ENCODE measurements at places on chromosomes 11 and 22.
A peak's percentile ranks its signal among the peaks of the same experiment; 100 is the strongest.

DNA sequence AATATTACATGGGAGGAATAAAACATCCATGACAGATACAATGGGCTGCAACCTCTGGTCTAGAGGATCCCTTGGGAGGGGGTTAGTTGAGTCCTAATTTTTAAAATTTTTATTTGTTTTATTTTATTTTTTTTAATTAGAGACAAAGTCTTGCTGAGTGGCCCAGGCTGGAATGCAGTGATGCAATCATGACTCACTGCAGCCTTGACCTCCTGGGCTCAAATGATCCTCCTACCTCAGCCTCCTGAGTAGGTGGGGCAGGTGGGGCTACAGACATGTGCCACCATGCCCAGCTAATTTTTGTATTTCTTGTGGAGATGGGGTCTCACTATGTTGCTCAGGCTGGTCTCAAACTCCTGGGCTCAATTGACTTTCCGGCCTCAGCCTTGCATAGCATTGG lies 43.1 kb downstream of the FDX1 start:
- no peak for DNase-seq

- DNase-seq, result no peak
Measured at GRCh38 chr11:42951266-42951665, 360.5 kb upstream of the API5 start.

- DNase-seq, result no peak
Measured at GRCh38 chr11:6635082-6635932, 16.1 kb upstream of the TPP1 start.

DNA sequence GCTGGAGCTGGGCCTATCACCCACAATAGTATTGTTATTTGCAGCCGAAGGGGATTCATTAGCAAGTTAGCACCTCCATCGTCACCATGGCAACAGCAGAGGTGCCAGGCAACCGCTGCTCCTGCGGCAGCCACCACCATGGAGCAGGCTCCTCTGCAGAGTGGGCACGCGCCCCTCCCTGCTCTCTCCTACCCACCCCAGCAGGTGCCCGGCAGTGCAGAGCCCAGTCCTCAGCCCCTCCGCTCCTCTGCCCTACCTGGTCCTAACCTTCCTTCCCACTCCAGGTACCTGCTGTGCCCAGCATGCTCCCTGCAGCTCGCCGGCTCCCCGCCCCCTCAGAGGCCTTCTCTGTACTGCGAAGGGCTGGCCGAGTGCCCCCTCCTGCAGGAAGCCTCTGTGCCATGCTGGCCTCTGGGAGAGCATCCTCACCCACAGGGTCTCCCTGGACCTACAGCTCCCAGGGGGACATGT lies 3.6 kb downstream of the DUSP8 start:
- DNase-seq, result no peak

- DNase-seq, result no peak
Measured at GRCh38 chr22:29039148-29039547, 22.5 kb downstream of the C22orf31 start.

- no peak for DNase-seq
Measured at GRCh38 chr11:109788948-109789490, 304.2 kb upstream of the ZC3H12C start.

DNA sequence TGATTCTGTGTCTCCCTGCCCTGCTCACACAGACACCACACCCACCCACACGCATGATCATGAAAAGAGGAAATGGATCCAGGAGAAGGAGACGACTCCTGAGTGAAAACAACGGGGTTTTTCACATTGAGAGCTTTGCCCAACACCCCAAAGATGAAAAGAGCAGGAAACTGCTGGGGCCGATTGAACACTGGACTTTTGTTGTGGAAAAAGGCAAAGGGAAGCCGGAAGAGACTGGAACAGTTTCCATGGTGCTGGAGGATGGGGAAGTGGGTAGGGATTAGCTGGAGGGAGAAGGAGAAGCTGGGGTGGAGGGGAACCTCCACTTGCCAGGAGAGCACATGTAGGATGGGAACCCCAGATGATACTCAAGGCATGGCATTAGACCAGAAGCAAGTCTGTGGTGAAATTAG lies 5.2 kb upstream of the SLC43A3 start:
- DNase-seq, result no peak

- no peak for DNase-seq
Measured at GRCh38 chr11:11036185-11036847, 178.5 kb upstream of the ZBED5 start.

DNA sequence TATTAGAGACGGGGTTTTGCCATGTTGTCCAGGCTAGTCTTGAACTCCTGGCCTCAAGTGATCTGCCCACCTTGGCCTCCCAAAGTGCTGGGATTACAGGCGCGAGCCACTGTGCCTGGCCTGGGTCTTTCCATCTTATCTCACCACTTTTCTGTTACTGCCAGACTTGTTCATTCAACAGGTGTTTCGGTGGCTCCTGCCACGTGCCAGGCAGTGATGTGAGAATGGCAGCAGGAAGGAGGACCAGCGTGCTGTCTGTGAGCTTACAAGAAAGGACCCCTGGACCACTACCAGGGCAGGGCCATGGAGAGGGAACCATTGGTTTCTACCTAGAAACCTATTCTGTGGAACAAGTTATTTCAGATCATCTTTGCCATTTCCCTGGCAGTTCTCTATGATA lies 44.2 kb downstream of the CLMP start:
- no peak for DNase-seq

DNA sequence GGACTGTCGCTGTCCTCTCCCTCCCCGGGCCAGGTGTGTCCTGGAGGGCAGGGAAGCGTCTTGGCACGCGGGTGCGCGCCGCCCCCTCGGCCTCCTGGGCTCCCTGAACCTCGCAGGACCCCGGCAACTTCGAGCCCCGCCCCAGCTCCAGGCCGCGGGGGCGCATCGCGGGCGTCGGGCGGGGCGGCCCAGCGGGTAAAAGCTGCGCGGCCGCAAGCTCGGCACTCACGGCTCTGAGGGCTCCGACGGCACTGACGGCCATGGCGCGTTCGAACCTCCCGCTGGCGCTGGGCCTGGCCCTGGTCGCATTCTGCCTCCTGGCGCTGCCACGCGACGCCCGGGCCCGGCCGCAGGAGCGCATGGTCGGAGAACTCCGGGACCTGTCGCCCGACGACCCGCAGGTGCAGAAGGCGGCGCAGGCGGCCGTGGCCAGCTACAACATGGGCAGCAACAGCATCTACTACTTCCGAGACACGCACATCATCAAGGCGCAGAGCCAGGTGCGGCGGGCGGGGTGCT lies at the start of gene CST6:
Gene CST6, plus strand, starts transcription at position 224 of the 519 bp plus-strand sequence. Its CDS starts 37 bp downstream, at position 261.
- no peak for DNase-seq

DNA sequence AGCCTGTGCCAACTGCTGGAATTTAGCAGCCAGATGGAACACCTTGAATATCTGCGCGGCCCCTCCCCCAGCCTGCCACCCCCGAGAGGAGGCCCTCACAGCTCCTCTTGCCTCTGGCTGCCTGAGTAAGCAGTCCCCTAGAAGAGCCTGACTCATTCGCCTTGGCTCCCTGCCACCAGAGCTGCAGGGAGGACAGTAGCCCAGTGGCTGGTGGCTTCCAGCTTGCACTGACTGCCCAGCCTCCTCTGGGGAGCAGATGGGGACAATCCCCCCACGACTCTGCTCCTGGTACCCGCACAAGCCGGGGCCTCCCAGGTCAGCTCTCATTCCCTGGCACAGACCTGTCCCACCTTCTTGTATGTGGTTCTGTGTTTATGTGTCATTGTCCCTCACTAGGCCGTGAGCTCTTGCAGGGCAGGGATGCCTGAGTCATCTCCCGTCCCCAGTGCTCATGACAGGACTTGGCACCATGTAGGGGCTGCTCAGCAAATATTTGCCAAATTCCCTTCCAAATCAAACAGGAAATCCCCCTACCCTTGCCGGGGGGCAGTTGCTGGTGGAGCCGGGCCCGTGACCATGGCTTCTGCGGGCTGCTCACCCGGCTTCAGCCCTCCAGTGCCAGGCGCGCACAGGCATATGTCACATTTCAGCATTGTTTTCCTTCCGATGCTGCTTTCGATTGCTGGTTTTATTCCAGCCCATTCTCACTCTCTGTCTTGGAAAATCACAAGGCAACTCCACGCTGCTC lies 43.6 kb downstream of the CACNG2 start:
- DNase-seq, result no peak

DNA sequence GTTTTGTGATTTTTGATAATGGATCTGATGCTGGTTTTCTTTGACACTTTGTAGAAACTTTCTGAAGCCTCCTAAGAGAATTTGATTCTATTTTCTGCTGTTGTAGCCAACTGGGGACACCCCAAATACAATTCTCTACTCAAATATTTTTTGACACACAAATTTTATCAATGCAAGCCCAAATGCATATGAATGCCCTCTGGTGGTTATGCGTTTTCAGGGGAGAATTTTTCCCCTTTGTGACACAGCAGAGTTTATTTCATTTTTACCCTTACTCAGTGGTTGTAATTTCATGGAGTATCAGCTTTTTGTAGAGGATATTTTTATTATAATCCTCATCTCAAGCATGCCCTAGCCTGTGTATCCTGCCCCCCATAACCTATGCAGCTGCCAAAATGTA lies 44.7 kb upstream of the MTMR2 start:
- DNase-seq, result no peak

GRCh38 chr11:76207642-76208401 lies 1.5 kb upstream of the WNT11 start:
- DNase-seq, result peak; percentile 53

- DNase-seq, result no peak
Measured at GRCh38 chr22:48898524-48899250, 929.0 kb downstream of the BRD1 start.

GRCh38 chr11:104370478-104370877 lies 206.5 kb upstream of the PDGFD start:
- DNase-seq, result no peak

DNA sequence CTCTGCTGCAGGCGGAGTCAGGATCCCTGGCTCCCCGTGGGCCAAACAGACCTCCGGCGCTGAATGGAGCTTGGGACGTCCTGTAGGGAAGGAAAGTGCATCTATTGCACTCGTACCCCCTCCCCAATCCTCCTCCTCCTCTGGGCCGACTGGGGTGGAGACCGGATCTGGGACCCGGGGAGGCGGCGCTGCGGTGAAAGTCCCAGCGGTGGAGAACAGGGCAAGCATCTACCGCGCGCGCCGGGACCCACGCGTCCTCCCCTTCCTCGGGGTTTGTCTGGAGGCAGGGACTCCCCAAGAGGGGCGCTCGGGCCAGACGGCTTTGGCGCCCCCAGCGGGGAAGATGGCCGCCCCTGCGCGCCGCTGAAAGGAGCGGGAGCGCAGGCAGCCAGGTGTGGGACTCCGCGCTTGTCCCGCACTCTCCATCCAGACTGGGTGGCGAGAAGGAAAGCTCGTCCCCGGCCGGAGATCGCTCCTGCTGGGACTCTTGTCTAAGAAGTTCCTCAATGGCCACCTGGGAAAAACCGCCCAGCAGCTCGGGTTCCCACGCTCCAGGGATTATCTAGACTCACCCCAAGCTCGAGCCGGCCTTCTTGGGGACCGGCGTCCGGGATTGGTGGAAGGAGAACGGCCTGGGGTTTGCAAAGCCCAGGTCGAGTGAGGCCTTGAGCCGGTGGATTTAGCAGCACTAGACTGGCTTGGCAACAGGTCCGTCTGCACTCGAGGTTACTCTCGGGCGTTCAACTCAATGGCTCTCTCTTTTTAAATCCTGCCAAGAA lies 718 bp downstream of the FADS2 start:
- DNase-seq, result no peak

DNA sequence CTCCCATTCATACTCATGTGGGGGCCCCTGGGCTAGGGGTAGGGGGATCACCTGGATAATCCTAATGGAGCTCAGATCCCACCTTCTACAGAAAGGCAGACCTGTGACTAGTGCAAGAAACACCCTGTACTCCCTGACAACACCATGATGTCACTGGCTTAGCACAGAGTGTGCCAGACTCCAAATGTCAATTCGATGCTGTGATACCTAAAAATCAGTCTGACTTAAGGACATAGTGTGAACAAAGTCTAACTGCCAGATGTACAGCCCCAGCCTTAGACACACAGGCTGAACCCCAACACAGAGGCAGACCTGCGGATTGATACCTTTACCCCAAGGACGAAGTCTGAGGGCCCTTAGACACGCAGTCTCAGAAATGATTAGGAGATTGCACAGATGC lies 8.5 kb downstream of the ABCC8 start:
- no peak for DNase-seq

- no peak for DNase-seq
Measured at GRCh38 chr22:24144778-24145085, 36.6 kb upstream of the SUSD2 start.

DNA sequence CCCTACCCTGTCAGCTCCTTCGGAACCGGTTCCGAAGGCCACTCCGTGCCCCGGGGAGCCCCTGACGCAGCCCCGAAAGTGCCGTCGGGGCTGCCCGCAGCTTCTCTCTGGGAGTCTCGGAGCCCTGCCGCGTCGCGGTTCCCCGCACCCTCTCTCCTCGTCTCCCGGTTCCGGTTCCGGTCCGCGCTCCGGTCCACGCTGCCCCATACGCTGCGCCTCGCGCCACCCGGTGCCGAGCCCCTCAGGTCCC lies 618 bp downstream of the MTA2 start:
- peak; percentile 36 for DNase-seq

DNA sequence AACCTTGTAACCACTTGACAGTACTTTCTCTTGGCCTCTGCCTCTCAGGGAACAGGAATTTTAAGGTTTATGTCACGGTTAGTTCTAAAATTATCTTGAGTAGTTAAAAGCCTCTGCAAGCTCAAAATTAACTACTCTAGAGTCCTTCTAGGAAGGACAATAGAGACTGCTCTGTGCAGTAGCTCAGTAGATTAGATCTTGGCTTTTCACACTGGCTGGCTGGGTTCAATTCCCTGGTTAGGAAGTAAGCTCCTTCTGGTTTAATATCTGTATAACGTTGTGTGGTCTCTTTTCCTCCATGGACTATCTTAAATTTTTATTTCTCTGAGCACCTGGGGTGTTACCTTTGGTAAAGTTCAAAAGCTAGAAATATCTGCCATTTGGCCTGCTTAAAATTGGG lies 109.2 kb downstream of the AASDHPPT start:
- no peak for DNase-seq

GRCh38 chr11:99706848-99707247 lies 686.1 kb downstream of the CNTN5 start:
- no peak for DNase-seq

- no peak for DNase-seq
Measured at GRCh38 chr11:32960553-32961164, 55.0 kb upstream of the DEPDC7 start.

GRCh38 chr11:9732453-9732852 lies 68.6 kb downstream of the SWAP70 start:
- DNase-seq, result no peak

GRCh38 chr11:128331317-128331716 lies 256.0 kb downstream of the ETS1 start:
- no peak for DNase-seq

GRCh38 chr11:77179048-77179447 lies 51.0 kb downstream of the MYO7A start:
- DNase-seq, result no peak

GRCh38 chr11:35389897-35390465 lies 29.4 kb downstream of the SLC1A2 start:
- DNase-seq, result no peak

GRCh38 chr22:36921309-36922104 lies 8.1 kb downstream of the CSF2RB start:
- no peak for DNase-seq

DNA sequence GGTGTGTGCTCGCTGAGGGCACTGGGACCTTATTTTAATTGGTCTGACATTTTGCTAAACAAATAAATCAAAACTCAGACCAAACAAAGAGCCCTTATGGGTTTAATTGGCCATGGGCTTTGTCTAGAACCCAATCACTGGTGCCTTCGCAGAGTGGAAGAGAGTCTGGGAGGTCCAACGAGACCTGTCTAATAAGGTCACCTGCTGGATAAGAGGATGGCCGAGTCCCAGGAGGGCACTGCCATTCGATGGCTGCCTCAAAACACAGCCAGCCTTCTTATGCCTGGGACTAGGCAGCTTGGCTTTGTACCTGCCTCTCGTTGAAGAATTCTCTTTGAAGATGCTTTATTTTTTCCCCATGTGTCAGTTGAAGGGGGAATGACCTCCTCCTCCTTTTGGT lies 171.1 kb downstream of the CEP164 start:
- DNase-seq, result no peak

Data from activated CD4-positive, alpha-beta T cell treated with anti-CD3 and anti-CD28 coated beads, Interleukin-2, amount 50 U/mL, for 24 hours (primary cell).